ENCODE measurements at places on chromosomes 12 and 14. TPM values are rescaled to one million over a fixed set of nuclear protein-coding genes. Genes with fewer than 3 reads are reported as not detected.
A peak's percentile ranks its signal among the peaks of the same experiment; 100 is the strongest.

DNA sequence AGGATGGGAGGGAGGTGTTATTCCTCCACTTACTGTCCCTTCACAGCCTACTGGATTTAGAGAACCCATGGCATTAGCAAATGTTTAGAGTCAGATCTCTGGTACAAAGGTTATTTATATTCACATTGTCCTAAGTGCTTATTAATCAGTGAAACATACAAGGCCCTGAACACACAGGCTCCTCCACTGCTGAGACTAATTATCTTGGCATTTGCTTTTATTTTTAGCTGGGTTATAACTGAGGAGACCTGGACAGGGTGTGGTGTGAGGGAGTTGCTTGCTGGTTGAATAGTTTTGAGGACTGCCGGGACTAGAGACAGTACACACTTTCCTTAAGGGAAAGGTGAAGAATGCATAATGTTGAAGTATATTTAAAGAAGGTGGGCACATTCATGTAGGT, 77.5 kb downstream of the FIGNL2 start:
- DNase-seq: no peak

DNA sequence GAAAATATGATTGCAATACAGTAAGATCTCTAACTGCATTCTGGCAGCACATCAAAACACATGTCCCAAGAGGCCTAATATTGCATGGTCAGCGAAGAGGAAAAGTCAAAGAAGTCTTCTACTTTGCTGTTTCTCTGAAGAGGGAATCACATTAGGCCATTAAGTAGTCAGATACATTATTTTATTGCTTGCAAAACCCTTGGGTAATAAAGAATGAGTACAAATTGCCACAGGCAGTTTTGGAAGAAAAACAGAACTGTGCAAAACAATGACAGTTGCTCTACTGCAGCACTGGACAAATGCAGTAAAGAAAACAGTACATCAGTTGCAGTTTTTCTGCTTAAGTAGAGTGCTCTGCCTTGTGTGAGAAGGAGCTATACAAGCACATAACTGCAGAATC, 211.9 kb downstream of the MED13L start:
- DNase-seq: no peak

The SERPINA5 gene
- total RNA-seq: 4.0 TPM

The OR6C2 gene
- not detected for total RNA-seq

DNA sequence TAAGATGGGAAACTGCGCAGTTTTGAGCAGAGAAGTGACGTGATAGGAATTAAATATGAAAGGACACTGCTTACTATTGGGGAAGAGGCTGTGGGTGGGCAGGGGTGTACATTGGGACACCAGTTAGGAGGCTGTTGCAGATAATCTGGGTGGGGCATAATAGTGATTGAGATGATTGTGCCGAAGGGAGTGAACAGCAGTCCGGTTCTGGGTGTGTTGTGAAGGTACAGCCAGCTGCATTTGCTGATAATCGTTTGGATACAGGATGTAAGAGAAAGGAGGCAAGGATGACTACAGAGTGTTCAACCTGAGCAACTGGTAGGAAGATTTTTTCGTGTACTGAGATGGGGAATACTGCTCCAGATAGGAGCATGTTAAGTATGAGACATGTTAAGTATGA, 205.2 kb upstream of the NEDD1 start:
- DNase-seq: no peak

DNA sequence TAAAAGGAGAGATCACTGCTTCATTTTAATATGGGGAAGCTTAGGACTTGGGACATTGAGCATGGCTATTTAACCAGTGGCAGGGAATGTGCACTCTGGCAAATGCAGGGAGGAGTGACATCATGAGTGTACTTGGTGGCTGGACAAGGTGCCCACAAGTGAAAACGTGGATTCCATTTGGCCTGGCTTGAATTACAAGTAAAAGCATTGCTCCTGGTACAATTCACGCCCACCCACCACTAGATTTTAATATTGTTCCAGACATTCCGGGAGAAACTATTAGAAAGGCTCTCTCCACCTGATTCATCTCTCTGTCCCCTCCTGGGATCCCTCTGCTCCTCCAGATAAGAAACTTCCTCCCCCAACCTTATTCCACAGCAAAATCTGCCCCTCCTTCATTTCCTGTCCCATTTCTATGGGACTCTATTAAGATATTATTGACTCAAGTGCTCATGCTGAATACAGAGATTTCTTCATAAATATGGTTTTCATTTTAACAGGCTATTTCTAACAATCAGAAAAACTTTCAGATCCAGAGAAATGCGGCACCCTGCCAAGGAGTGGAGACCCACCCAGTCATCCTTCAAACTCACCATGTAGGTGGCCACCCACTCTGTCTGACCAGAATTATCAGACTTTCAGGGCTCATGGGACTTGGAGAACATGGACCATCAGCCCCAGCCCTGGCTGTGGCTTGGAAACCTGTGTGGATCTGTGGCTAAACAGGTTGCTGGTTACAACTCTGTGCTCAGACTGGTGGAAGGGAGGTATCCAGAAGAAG, 43.2 kb downstream of the SSPN start:
- peak; percentile 36 for DNase-seq

DNA sequence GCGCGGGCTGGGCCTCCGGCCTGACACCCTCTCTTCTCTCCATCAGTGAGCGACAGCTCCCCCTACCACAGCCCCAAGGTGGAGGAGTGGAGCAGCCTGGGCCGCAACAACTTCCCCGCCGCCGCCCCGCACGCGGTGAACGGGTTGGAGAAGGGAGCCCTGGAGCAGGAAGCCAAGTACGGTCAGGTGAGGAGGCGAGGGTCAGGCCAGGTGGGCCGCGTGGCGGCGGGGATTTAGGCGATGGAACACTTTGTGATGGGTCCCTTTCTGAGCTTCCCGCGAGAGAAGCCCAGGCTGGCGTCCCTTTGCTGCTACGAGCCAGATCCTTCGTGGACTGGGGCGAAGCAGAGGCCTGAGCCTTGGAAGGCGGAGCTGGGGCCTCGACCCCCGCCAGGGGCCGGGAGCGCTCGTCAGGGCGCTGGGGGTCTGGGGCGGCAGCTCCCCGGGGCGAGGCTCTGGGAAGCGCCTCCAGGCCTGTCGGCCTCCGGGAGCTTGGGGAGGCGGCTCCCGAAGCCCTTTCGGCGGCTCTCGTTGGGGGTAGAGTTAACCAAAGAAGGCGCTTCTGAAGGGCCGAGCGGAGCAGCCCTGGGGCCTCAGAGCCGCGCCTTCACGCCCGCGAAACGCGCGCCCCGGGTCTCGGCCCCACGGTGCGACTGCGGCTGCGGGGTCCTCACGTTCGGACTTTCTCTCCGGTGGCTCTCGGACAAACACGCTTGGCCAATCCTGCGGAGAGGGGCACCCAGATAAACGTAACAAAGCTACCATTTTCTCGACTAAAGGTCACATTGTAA, 5.0 kb downstream of the PAX9 start:
- DNase-seq: no peak

DNA sequence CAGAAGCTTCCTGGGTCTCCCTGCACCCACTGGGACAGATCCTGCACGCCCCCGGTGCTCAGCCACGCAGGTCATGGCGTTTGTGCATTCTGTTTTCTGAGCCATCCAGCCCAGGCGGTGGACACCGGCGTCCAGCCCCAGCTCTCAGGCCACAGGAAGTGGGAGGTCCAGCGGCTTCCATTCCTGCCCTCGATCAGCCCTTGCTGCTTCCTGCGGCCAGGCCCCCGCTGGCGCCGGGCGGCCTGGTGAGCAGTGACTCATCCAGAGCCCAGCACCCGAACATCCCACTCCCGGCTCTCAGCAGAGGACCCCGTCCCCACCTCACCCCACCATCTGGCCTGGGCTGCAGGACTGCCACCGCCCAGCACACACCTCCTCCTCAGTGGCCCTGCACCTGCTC, 18.0 kb upstream of the NUDT14 start:
- DNase-seq: peak; percentile 57

All from left ventricle myocardium superior (tissue), 1 donor.